Tibial nerve (tissue), 4 donors: ENCODE measurements at places on chromosomes 1 and 21. TPM values are rescaled to one million over a fixed set of nuclear protein-coding genes. Genes with fewer than 3 reads are reported as not detected.

GRCh38 chr21:28828021-28828420 is 164.7 kb downstream of the LTN1 start:
- no peaks in the 10 kb centered on the region for H3K27me3 ChIP-seq
- no peak overlapping the region for H3K4me3 ChIP-seq
- H3K36me3 ChIP-seq = no peaks in the 10 kb centered on the region

DNA sequence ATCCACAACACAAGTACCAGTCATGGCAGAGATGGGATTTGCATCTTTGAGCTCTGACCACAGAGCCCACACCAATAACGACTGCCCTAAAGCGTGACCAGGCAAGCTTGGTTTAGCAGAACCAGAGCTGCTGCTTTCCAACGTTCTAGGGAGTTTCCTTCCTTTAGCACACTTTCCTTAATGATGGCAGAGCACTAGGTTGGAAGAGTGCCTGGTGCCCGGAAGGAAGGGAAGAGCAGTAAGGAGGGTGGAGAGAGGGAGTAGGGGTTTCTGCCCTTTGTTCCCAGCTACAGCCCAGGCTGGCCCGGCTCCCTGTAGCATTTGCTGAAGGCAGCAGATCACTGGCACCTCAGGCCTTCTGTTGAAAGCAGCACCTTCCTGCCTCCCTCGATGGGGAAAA is 6.1 kb upstream of the EVA1C start:
- peak overlapping the region; percentile 99 for H3K27ac ChIP-seq
- peaks cover 26% of the 10 kb centered on the region for H3K4me1 ChIP-seq

- H3K27ac ChIP-seq = no peak overlapping the region
- H3K4me1 ChIP-seq = no peaks in the 10 kb centered on the region
- H3K36me3 ChIP-seq = no peaks in the 10 kb centered on the region
- no peak for DNase-seq
- H3K4me3 ChIP-seq = no peak overlapping the region
Observed at GRCh38 chr1:107991371-107992066, 26.5 kb upstream of the VAV3 start.

- H3K4me1 ChIP-seq = peaks cover 76% of the 10 kb centered on the region
- peak overlapping the region; percentile 92 for H3K4me3 ChIP-seq
- H3K36me3 ChIP-seq = no peaks in the 10 kb centered on the region
Observed at GRCh38 chr1:156497078-156497742, 3.4 kb downstream of the MEF2D start.

DNA sequence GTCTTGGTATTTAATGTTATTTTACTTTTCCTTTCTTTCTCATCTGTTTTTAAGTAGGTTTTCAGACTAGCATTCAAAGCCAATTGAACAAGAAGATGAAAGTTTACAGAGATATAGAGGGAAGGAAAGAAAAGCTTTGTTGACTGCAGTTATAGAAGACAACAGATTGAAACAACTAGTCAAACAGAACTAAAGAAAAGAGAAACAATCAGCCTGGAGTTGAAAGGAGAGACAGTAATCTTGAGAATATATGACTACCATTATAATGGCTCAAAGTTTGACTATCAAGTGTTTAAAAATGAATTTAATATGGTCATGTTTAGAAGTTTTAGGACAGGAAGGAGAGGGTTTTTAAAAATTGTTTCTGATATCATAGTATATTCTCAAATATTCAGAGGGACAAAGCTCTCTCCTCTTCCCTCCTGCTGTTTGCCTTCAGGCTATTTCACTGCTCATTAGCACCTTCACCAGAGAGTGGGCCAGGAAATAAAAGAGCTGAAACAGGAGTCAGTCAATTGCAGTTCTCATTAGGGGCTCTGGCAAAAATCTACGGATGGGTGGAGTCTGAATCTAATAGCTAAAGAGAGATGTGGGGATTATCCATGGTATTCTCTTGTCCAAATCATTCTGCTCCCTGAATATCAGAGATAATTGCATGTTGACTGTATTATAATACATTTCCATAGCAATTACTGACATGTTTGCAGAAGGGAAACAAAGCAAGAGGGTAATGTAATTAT is 577.8 kb downstream of the BRINP3 start:
- no peak overlapping the region for H3K27ac ChIP-seq
- no peak overlapping the region for H3K4me3 ChIP-seq
- H3K36me3 ChIP-seq = no peaks in the 10 kb centered on the region
- no peaks in the 10 kb centered on the region for H3K27me3 ChIP-seq
- no peaks in the 10 kb centered on the region for H3K4me1 ChIP-seq

DNA sequence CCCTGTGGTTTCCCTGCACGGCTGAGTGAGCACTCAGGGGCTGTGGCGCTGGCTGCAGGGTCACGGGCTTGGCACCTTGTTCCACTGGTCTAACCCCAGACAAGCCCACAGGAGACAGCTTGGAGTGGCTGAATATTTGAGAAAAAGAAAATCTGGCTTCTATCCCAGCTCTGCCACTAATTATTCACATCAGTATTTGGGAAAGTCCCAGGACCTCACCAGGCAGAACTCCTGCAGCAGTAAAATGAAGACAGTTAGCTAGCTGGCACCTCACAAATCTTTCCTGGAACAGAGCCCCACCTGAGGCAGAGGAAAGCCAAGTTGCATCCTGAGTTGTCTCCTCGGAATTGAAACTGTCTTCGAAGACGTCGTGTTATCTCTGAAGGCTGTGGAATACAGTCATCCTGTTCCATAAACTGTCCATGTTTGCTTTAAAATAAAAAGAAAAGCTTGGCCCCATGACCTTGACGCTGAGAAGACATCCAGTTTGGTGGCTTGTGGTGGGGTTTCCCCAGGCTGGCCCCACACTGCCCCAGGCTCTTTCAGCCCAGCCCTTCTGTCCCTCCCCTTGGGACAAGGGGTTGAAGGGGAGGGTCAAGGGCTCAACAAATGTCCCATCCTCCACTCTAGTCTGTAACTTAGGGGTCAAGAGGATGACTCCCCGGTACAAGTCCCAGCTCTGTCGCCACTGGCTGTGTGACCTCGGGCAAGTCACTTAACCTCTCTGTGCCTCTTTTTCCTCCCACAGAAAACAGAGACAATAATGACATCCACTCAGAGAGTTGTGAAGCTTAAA is 93.8 kb upstream of the TMPRSS2 start:
- H3K4me1 ChIP-seq = no peaks in the 10 kb centered on the region
- DNase-seq = no peak
- H3K27ac ChIP-seq = no peak overlapping the region
- no peaks in the 10 kb centered on the region for H3K36me3 ChIP-seq
- H3K27me3 ChIP-seq = no peaks in the 10 kb centered on the region

GRCh38 chr1:246966502-246966901 is 34.8 kb upstream of the AHCTF1 start:
- no peak overlapping the region for H3K4me3 ChIP-seq
- no peak overlapping the region for H3K27ac ChIP-seq
- H3K4me1 ChIP-seq = no peaks in the 10 kb centered on the region

- H3K36me3 ChIP-seq = no peaks in the 10 kb centered on the region
- DNase-seq = no peak
- H3K27me3 ChIP-seq = no peaks in the 10 kb centered on the region
- H3K4me1 ChIP-seq = no peaks in the 10 kb centered on the region
- no peak overlapping the region for H3K4me3 ChIP-seq
Observed at GRCh38 chr21:35414056-35414455, 365.0 kb upstream of the RUNX1 start.

GRCh38 chr1:15958111-15958510 is 17.8 kb downstream of the ZBTB17 start:
- no peak overlapping the region for H3K4me3 ChIP-seq
- no peaks in the 10 kb centered on the region for H3K27me3 ChIP-seq
- no peak for DNase-seq
- H3K36me3 ChIP-seq = no peaks in the 10 kb centered on the region
- H3K4me1 ChIP-seq = peaks cover 11% of the 10 kb centered on the region

GRCh38 chr1:115654663-115655305 is 13.0 kb downstream of the VANGL1 start:
- peaks cover 23% of the 10 kb centered on the region for H3K4me1 ChIP-seq
- H3K27ac ChIP-seq = no peak overlapping the region
- H3K36me3 ChIP-seq = peaks cover 29% of the 10 kb centered on the region
- no peak for DNase-seq

DNA sequence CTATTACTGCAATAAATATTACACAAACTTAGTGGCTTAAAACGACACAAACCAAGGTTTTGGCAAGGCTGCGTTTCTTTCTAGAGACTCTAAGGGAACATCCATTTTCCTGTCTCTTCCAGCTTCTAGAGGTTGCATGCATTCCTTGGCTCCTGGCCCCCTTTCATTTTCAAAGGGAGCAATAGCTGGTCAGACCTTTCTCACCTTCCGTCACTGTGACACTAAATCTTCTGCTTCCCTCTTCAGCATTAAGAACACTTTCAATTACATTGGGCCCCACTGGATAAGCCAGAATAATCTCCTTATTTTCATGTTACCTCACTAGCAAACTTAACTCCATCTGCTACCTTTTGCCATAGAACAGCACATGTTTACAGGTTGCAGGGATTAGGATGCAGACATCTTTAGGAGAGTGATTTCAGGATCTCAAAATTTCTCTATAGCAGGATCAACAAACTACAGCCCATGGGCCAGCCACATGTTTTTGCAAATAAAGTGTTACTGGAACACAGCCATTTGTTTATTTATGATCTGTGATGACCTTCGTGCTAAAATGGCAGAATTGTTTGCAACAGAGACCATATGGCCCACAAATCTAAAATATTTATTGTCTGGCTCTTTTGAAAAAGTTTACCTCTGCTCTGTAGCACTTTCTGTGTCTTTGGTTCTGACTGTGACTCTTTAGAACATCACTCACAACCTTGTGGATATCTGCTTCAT is 221.5 kb upstream of the SGIP1 start:
- peaks cover 16% of the 10 kb centered on the region for H3K4me1 ChIP-seq
- no peak for DNase-seq
- no peak overlapping the region for H3K4me3 ChIP-seq

- no peaks in the 10 kb centered on the region for H3K4me1 ChIP-seq
Observed at GRCh38 chr1:32733582-32734321, 31.2 kb upstream of the SYNC start.

- no peaks in the 10 kb centered on the region for H3K27me3 ChIP-seq
- peaks cover 17% of the 10 kb centered on the region for H3K4me1 ChIP-seq
- no peak for DNase-seq
- H3K27ac ChIP-seq = peak overlapping the region; percentile 28
Observed at GRCh38 chr1:7575041-7575400, 196.1 kb upstream of the VAMP3 start.

GRCh38 chr1:64087768-64088167 is 115.7 kb upstream of the UBE2U start:
- H3K4me3 ChIP-seq = no peak overlapping the region
- H3K27ac ChIP-seq = no peak overlapping the region
- no peaks in the 10 kb centered on the region for H3K36me3 ChIP-seq
- no peaks in the 10 kb centered on the region for H3K4me1 ChIP-seq
- no peak for DNase-seq

DNA sequence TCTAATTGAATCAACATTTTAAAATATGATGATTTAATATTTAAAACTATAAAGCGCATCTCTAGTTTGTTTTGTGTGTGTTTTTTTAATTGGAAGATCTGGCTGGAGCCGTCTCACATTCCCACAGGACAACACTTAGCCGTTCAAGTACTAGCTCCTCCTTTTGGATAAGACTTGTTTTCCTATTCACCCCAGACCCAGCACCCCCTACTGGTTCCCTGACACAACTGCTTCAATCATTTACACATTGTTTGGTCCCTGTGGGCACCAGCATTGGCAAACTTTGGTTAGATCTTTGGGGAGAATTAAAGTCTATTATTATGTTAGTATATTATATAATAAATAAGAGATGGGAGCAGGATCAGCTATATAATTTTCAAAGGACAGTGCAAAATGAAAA is 34.5 kb downstream of the TYW3 start:
- no peaks in the 10 kb centered on the region for H3K27me3 ChIP-seq
- no peaks in the 10 kb centered on the region for H3K4me1 ChIP-seq
- DNase-seq = no peak
- no peaks in the 10 kb centered on the region for H3K36me3 ChIP-seq
- H3K27ac ChIP-seq = no peak overlapping the region

DNA sequence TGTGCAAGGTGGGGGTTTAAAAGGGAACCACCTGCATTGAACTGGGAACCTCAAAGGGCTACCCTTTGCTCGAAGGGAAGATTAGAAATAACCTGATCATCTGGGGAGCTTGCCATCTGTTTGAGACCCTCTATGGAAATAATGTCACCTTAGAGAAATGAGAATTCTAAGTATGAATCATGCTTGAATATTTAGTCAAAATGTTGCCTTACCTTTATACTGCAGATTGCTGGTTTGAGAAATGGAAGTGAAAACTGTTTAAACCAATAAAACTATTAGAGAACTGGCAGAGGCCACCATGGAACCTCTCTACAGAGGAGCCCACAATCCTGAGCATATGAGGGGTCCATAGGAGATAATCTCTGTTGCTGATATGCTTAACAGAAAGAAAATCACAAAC is 131.2 kb upstream of the FAM78B start:
- H3K4me1 ChIP-seq = no peaks in the 10 kb centered on the region
- no peak overlapping the region for H3K27ac ChIP-seq
- H3K4me3 ChIP-seq = no peak overlapping the region
- H3K36me3 ChIP-seq = no peaks in the 10 kb centered on the region

DNA sequence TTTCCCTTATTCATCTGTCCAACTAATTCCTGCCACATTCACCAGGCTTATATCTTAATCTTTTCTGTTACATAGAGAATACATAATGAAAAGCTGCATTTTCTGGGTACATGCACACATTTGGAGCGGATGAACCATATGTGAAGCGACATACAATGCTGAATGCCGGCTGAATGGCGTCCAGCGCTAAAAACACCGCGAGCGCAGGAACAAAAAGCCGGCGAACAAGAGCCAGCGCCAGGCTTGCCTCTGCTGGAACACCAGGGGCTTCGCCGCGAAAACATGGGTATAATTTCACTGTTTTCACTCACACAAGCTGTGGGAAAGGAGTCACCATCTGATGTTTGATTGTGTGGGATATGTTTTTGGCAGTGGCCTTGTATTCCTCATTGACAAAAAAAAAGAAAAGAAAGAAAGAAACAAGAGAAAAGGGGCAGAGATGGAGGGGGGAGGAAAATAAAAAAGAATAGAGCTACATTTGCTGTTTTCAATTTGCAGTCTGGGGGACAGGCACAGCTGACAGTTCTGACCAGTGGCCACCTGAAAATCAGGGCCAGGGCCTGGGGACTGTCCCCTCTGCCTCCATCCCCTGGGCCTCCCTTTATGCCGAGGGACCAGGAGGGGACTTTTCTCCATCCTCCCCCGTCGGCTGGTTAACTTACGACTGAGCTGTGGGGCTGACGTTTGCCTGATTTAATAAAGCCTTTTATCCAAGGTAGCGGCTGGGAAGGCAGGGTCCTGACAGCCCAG is 70.2 kb upstream of the OLIG2 start:
- no peak for DNase-seq
- no peaks in the 10 kb centered on the region for H3K36me3 ChIP-seq

- no peaks in the 10 kb centered on the region for H3K27me3 ChIP-seq
- DNase-seq = no peak
- no peaks in the 10 kb centered on the region for H3K36me3 ChIP-seq
- H3K4me3 ChIP-seq = no peak overlapping the region
Observed at GRCh38 chr1:66768965-66769364, 16.7 kb downstream of the DYNLT5 start.

GRCh38 chr21:43712268-43712942 is 6.5 kb upstream of the PDXK start:
- no peak overlapping the region for H3K4me3 ChIP-seq
- H3K4me1 ChIP-seq = no peaks in the 10 kb centered on the region
- DNase-seq = no peak
- H3K27me3 ChIP-seq = no peaks in the 10 kb centered on the region

GRCh38 chr1:9589144-9589718 is 520 bp downstream of the TMEM201 start:
- peak overlapping the region; percentile 88 for H3K27ac ChIP-seq
- H3K4me3 ChIP-seq = peak overlapping the region; percentile 63
- peaks cover 21% of the 10 kb centered on the region for H3K4me1 ChIP-seq
- H3K27me3 ChIP-seq = no peaks in the 10 kb centered on the region
- no peaks in the 10 kb centered on the region for H3K36me3 ChIP-seq

BCL10 gene
- 12.6 TPM for total RNA-seq

AMY1C gene
- total RNA-seq = not detected

KANK4 gene
- 48.2 TPM for total RNA-seq

ETS2 gene
- total RNA-seq = 103 TPM

CYP4A11 gene
- 0.42 TPM for total RNA-seq

USH2A gene
- under 0.01 TPM for total RNA-seq

DMRTA2 gene
- not detected for total RNA-seq

ILDR2 gene
- total RNA-seq = 5.1 TPM
